ENCODE measurements at places on chromosomes 13 and 19.

GRCh38 chr13:44386913-44387556, 13.4 kb downstream of the SERP2 start:
- DNase-seq, result no peak

- no peak for DNase-seq
These were observed 57.6 kb downstream of the MICU2 start for GRCh38 chr13:21546372-21546771.

GRCh38 chr13:91468301-91468700, 69.9 kb downstream of the GPC5 start:
- DNase-seq, result no peak

- no peak for DNase-seq
These were observed 852.7 kb upstream of the KLHL1 start for GRCh38 chr13:70960841-70961443.

DNA sequence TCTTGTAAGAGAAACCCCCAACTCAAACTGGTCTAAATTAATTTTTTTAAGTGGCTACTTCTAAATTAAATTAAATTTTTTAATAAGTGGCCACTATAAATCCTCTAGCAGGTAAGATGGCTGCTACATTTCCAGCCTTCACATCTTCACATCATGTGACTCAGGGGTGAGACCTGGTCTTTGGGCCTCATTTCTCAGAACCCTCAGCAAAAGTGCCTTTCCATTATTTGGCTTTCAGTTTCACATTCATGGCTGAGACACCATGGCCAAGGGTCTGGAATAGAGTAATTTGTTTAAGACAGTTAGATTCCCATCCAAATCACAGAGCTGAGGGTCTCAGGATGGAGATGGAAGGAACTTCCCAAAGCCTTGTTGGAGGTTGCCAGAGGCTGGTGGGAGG, 47.5 kb downstream of the DCT start:
- no peak for DNase-seq

GRCh38 chr19:7337380-7338194, 11.2 kb upstream of the ARHGEF18 start:
- peak; percentile 42 for DNase-seq

- DNase-seq, result no peak
These were observed 387.4 kb downstream of the PCDH9 start for GRCh38 chr13:66842766-66843165.

DNA sequence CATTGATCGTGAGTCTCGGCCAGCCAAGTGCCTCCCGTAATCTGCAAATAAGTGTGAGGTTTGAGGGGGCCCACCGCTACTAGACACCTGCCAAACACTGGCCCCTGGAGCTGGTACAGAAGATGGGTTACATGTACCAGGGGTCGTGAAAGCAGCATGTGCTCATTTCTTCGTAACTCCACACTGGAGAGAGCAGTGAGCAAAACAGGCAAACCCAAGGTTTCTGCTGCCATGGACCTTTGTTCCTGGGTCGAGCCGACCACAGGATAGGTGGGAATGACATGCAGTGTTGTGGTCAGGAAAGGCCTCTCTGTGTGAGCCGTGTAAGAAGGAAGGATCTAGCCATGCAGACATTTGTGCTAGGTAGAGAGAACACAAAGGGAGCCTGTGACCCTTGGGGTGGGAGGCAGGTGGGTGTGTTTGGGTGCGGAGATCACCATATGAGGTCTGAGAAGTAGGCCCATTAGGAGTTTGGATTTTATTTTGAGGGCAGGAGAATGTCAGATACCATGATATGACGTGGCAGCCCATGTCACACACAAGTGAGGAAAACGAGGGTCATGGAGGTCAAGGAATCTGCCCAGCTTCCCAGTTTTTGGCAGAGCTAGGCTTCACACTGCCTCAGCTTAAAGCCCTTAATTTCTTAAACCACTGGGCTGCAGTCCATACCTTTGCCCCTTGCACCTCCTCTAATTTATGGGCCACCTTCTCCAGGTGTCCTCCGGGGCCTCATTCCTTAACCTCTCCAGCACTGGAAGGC, 919 bp downstream of the GTF3A start:
- no peak for DNase-seq

- no peak for DNase-seq
These were observed 816 bp downstream of the SPRED3 start for GRCh38 chr19:38389101-38389925.

- no peak for DNase-seq
These were observed 107.8 kb upstream of the ATXN8OS start for GRCh38 chr13:69999875-70000274.

GRCh38 chr13:67763384-67763783, 533.2 kb upstream of the PCDH9 start:
- no peak for DNase-seq

- no peak for DNase-seq
These were observed 72.1 kb downstream of the LHFPL6 start for GRCh38 chr13:39530916-39531315.

DNA sequence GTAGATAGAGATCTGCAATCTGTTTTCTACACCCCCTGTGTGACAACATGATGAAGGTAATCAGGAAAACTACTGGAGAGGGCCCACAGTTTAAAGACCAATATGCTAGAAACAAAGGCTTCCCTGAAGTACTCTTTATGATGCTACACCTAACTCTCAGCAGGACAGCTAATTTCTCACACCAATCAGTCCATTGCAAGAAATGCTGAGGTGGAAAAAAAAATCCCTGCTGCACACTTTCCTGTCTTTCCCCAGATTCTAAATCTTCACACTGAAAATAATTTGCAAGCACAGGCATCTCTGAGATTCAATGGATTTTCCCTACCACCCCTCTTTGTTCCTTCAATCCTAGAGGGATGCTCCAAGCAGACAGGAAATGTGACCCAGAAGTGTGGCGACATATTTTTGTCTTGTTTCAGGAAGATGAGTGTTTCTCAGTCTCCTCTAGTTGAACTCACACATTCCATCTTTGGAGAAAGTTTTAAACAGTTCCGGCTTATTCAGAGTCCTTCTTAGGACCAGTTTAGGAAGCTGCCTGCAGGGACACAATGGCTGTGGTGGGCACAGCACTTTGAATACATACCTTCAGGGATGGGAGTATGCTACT, 671.6 kb downstream of the DIAPH3 start:
- DNase-seq, result no peak

DNA sequence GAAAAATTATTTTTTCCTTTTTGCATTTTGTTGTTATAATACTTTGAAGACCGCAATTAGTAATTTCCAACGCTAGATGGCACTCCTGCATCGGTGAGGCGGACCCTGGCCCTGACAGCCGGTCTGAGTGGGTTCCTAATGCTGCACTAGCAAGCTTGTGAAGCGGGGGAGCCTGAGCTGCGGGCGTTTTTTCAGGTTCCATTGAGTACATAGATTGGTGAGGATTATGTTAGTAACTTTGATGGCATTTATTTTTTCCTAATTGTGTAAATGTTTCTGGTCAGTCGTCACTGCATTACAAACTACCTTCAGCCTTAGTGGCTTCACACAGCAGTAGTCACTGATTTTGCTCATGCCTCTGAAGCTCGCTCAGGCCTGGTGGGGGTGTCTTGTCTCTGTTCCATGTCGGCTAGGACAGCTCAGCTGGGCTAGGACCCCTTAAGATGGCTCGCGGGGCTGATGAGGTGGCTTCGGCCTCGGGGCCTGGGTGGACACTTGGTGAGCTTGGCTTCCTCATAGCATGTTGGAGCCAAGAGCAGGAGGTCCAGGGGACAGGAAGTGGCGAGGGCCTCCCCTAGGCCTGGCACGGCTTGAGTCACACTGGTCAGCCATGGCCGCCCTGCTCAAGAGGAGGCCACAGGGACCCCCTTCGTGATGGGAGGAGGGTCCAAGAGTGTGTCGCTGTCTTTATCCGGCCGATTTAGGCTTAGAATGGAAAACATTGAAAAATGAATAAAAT, 25.0 kb downstream of the ERCC5 start:
- DNase-seq, result peak; percentile 50

GRCh38 chr13:30479883-30480219, 14.1 kb upstream of the HMGB1 start:
- DNase-seq, result no peak

- no peak for DNase-seq
These were observed 2581.8 kb downstream of the PCDH9 start for GRCh38 chr13:64648293-64648692.

DNA sequence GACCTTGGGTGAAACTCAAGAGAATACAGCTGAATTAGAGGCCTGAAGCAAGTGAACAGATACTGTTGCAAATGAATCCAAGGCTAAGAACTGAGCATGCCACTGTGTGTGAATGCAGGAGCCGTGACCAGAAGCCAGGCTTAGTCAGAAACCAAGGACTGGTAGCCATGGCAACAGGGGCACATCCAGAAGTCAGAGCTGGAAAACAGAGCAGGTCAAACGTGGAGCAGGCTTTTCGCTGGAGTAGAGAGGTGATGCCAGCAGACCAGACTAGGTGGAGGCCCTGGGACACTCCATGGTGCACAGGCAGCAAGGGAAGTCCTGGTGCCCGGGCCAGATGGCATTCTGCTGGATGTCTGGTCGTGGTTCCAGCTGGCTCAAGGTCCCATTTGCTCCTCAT, 564.1 kb downstream of the PCDH9 start:
- DNase-seq, result no peak

DNA sequence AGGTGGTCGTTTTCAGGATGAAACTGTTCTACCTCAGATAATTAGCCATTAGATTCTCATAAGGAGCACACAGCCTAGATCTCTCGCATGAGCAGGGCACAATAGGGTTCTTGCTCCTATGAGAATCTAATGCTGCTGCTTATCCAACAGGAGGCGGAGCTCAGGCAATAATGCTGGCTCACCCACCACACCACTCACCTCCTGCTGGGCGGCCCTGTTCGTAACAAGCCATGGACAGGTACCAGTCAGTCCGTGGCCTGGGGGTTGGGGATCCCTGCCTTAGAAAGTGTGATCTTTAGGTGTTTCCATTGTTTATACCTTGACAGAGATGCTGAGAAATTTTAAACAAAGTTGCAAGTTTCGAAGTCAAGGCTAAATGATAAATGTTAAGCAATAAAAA, 344.6 kb upstream of the HTR2A start:
- DNase-seq, result no peak

GRCh38 chr13:62299988-62300387, 884.3 kb upstream of the PCDH20 start:
- DNase-seq, result no peak

DNA sequence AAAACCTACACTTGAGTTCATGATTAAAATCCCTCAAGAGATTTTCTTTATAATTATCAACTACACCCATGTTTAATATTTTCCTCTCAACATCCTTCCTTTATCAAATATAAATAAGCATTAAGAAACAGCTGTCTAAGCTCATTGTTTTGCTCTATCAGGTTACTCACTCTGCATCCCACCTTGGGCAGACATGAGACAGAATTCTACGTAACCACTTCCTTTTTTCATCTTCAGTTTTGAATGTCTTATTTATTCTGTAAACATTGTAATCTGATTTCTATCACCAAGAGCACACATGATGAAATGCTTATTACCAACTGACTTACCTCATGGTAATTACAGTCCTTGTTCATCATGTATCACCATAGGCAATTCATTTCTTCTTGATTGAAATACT, 1256.6 kb upstream of the ATXN8OS start:
- DNase-seq, result no peak

DNA sequence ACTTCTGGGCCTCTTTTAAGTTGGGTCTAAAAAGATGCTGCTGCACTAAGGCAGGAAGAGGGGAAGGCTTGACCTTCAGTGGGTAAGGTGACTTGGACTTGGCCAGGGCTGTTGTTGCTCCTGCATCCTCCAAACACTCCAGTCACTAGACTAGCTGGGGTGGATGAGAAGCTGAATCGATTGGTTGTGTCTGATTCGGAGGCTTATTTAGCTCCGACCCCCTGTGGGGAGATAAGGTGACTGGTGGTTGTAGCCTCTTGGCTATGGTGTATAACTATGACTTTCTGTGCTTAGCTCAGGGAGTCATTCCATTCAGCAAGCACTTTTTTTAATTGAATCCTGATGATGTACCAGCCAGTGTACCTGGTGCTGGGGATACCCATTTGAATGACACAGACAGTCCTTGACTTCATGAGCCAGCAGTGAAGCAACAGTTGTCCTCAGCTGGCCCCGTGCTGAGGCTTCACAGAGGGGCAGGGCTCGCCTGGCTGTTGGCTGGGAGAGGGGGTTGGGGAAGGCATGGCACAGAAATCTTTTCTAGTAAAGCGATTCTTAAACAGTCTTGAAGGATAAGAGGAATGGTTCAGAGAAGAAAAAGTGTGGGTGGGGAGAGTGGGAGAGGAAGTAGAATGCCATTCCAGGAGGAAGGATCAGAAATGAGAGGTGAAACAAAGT, 9.9 kb downstream of the PCDH8 start:
- no peak for DNase-seq

GRCh38 chr13:46982856-46983582, 86.2 kb upstream of the HTR2A start:
- DNase-seq, result no peak

DNA sequence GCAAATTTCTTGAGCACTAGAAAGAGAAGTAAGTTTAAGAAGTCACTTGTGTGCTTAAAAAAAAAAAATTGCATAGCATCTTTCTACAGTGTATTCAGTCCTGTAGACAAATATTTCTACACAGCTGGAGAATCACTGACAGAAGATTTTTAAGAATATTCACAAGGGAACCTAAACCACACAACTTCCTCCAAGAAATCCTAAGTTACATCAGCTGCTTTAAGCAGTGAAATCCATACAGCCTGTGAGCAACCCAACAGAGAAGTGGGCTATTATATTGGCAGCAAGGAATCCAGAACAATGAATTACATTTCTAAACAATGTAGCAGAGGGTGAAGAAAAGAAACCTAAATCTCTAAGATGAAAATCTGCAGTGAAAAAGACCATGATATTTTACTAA, 1.5 kb downstream of the DOCK9 start:
- no peak for DNase-seq

DNA sequence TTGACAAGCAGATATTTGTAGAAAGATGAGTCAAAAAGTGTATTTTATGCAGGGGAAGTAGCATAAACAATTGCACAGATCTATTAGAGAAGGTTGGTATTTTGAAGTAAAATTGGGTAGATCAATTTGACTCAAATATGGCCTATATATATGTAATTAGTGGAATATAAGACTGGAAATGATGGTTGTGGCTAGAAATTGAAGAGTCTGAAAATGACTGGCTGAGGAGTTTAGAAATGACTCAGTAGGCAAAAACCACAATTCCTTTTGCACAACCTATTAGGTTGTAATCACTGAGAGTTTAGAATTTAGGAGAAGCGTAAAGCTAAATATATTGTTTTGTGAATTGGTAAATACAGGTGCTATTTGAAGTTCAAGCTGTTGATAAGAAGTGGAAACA, 622.6 kb upstream of the PCDH20 start:
- no peak for DNase-seq

DNA sequence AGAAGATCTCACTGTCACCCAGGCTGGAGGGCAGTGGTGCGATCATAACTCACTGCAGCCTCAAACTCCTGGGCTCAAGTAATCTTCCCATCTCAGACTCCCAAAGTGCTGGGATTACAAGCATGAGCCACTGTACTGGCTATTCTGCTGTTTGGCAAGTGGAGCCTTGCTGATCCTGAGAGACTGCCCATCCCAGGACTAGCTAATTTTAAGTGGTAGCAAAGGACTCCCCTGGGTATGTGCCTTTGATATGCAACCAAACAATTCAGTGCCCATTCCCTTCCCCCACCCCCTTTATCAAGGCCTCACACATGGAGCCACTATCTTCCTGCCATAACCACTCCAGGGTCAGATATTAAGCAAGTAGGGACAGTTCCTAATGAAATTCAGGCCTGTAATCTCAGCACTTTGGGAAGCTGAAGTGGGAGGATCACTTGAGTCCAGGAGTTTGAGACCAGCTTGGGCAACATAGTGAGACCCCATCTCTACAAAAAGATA, 17.0 kb upstream of the ZNF460 start:
- no peak for DNase-seq

All from activated CD4-positive, alpha-beta memory T cell treated with anti-CD3 and anti-CD28 coated beads, Interleukin-2, amount 10 ng/mL, durations not matched to agents 7 days and 5 days (primary cell).